Vagina (tissue), 2 donors: ENCODE measurements at places on chromosomes 5 and 9.

DNA sequence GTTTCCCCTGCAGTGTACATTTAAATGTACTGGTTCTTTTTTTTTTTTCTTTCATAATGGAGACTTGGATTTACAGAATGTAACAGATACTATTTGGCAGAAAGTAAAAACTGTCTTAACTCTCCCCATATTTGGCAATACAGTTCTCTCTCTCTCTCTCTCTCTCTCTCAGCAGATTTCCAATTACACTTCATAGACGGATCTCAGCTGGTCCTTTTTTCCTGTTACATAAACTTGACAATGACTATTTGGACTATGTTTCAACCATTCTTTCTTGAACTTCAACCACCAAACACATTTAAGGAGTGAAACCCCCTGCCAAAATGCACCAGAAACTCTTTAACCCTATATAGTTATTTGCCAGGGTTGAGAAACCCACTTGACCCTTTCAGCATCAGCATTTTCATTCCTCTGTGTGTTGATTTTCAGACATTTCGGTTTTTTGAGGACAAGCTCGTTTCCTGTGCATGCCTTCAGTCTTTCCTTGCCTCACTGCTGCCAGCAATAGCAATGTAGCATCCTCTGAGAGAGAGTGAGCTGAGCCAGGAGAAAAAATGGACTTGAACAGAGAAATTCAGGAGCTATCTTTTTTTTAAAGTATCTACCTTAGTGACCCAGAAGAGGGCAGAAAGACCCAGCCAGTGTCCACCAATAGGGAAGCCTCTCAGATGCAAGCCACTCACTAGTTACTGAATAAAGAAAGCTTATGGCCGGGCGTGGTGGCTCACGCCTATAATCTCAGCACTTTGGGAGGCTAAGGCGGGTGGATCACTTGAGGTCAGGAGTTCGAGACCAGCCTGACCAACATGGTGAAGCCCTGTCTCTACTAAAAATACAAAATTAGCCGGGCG is 26.0 kb upstream of the GNA14 start:
- no peak for DNase-seq

DNA sequence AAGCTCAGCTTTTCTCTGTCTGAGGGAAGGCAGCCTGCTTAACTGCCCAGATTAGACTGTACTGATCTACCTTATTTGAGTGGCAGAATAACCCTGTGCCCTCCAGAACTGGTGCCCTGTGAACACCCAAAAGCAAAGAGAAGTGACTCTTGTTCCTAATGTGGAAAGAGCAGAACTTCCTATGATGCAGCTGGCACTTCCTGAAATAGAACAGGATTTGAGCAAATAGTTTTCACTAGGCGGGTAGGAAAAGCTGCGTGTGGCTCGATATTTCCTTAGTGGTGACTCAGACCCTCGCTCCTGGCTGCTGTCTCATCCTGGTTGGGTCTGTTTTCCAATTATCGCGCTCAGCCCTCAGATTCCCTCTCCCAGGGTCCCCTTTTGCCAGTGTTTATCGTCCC is 89.9 kb downstream of the SH3TC2 start:
- DNase-seq = no peak

DNA sequence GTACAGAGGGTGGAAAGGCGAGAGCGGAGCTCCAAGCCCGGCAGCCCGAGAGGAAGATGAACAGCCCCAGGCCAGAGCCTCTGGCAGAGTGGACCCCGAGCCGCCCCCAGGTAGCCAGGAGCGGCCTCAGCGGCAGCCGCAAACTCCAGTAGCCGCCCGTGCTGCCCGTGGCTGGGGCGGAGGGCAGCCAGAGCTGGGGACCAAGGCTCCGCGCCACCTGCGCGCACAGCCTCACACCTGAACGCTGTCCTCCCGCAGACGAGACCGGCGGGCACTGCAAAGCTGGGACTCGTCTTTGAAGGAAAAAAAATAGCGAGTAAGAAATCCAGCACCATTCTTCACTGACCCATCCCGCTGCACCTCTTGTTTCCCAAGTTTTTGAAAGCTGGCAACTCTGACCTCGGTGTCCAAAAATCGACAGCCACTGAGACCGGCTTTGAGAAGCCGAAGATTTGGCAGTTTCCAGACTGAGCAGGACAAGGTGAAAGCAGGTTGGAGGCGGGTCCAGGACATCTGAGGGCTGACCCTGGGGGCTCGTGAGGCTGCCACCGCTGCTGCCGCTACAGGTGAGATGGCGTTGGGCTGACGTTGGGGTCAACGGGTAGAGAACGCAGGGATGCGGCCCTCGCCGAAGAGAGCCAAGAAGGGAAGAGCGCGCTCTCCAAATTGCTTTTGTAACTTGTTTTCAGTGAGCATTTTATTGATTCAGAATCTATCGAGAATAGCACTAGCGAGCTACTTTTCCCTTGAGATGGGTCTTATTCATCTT is at the start of gene PTGER4:
TSS of gene PTGER4 (plus strand) at position 3 of the 769 bp plus-strand sequence. CDS start 1,079 bp downstream, outside the sequence.
- DNase-seq = no peak

- DNase-seq = peak; percentile 87
Measured at GRCh38 chr9:133226219-133227171, 17.4 kb upstream of the OBP2B start.

- no peak for DNase-seq
Measured at GRCh38 chr9:95992536-95992935, 117.0 kb downstream of the ERCC6L2 start.

GRCh38 chr9:132182314-132183091 is 20.6 kb downstream of the NTNG2 start:
- DNase-seq = no peak

GRCh38 chr5:72860499-72860898 is 44.0 kb downstream of the TNPO1 start:
- no peak for DNase-seq

DNA sequence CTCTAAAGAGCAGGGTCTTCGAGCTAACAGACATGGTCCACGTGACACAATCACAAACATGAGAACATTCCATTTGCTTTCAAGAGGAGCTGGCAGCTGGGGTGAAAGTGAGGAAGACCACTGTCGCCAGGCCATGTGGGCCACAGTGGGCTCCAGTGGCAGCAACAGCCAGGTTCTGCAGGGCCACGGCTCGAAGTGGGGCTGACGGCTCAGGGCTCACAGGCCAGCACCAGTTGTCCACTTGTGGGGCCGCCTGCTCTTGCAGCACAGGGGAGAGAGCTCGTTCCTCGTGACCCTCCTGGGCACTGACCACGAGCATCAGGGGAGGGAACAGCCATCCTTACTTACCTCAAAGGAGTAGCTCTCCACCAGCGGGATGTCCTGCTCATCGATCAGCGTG is 2.0 kb downstream of the ZMYND19 start:
- no peak for DNase-seq

- DNase-seq = no peak
Measured at GRCh38 chr5:167912941-167913665, 378.3 kb upstream of the WWC1 start.
